NCI-H524 treated with DMSO at 0.1 percent for 48 hours (cell line): ENCODE measurements at places on chromosomes 16 and 17.

DNA sequence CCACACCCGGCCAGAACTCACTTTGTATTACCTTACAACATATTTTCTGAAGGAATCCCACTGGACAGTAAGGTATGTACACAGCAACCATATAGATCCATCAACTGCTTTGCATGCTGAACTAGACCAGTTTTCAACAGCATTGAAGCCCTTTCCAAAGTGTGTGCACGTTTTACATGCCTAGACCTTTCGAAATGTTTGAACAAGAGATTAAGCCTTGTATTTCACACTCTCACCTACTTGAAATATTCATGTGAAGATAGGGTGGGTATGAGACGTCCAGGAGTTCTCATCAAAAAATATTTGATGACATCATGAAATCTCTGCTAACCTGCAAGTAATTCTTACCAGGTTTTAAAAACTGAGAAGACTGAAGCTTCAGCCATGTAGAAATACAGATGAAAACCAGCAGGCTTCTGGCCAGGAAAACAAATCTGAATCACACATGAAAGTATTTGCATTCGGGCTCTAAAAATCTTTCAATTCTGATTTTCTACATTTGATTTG, 387.0 kb upstream of the PSMD7 start:
- DNase-seq = no peak

- no peak for DNase-seq
Measured at GRCh38 chr16:89899879-89900481, 18.7 kb upstream of the MC1R start.

GRCh38 chr16:89019511-89019910, 42.5 kb upstream of the CBFA2T3 start:
- no peak for DNase-seq

GRCh38 chr17:48850792-48851323, 20.0 kb downstream of the CALCOCO2 start:
- no peak for DNase-seq

DNA sequence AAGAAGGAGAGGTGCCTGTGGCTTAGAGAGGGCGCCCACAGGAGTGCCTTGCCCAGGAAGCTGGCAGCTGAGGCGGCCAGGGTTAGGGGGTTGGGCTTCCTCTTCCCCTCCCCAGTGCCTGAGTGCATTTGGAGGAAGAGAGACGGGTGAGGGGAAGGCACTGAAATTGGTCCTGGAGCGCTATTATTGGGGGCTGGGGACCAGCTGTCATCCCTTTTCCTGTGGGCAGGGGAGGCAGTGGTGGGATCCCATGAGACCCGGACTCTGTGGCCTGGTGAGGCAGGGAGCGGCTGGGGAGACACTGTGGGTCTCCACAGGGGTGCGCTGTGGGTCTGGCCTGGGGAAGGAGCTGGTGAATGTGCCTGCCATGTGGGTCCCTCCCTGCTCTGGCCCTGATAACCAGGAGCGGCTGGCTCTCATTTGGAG, 259.7 kb downstream of the SEC14L1 start:
- peak; percentile 96 for DNase-seq

DNA sequence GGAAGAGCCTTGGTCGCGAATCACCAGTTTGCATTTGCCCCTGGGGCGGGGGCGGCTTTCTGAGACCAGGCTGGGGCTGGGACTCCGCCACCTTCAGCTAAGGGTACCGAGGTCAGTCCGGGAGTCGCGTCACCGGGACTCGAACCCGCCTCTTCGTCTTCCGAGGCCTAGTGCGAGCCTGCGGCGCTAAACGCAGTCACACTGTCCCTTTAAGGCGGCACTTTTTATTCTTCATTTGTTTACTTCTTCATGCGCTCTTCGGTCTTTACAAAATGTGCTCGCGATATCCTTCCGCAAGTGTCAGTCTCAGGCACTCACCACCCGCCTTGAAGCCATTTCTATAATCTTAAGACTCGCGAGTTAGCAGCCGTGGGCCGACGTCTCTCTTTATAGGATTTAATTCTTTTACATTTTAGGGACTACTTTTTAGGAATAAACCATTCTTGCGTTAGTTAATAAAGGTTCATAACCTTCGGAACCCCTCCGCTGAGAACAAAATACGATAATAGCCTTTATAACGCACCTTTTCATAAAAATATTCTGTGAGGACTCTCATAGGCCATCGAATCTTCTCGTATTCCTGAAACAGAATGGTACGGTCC, 593 bp upstream of the HEXIM1 start:
- DNase-seq = peak; percentile 98

- DNase-seq = no peak
Measured at GRCh38 chr16:87878704-87879103, 9.4 kb upstream of the SLC7A5 start.

- no peak for DNase-seq
Measured at GRCh38 chr16:85872734-85873133, 26.2 kb upstream of the IRF8 start.
